8988T (cell line): ENCODE measurements at places on chromosomes 3 and 15.

GRCh38 chr3:157130467-157131251 lies 29.3 kb downstream of the CCNL1 start:
- no peak for DNase-seq

DNA sequence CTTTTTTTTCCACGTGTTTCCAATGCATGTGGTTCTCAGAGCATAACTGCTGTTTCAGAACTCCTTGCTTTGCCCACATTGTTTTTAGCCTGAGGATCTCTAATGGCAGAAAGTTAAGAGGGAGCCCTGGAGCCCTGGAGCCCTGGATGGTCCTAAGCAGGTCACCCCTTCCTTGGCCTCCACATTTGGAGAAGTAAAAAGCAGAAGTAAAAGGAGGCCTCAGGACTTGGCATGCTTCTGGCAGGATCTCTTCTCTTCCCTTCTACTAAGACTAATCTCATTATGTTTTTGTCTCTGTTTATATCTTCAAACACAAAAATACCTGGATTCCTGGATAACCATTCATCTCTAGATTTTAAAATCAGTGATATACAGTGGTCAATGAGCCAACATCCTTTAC lies 50.1 kb downstream of the P2RY1 start:
- DNase-seq, result no peak

GRCh38 chr3:18027161-18027939 lies 284.9 kb upstream of the TBC1D5 start:
- no peak for DNase-seq

GRCh38 chr15:63181648-63182047 lies 7.8 kb upstream of the RAB8B start:
- DNase-seq, result no peak

GRCh38 chr3:39593341-39593740 lies 125.9 kb downstream of the MOBP start:
- no peak for DNase-seq

DNA sequence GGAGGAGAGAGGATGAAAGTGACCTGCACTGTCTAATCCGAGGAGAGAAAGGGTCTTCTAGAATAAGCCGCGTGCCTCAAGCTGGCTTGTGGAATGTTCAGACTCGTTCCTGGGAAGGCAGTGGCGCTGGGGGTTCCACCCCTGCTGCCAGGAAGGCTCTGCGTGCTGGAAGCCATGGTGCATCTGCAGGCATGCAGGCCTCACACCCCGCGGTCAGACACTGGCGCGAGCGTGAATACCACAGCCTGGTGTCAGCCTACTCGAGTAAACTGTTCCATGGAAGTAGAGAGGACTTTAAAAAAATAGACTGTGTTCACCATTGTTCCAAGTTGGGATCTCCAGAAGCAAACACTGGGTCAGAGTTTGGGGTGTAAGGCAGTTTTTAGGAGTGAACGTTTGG lies 25.9 kb upstream of the GABRG3 start:
- no peak for DNase-seq

- no peak for DNase-seq
Measured at GRCh38 chr3:146124126-146124801, 36.7 kb downstream of the PLOD2 start.

- no peak for DNase-seq
Measured at GRCh38 chr15:55917881-55918296, 75.5 kb downstream of the NEDD4 start.

- no peak for DNase-seq
Measured at GRCh38 chr15:89208256-89208655, 13.1 kb downstream of the RLBP1 start.

- DNase-seq, result no peak
Measured at GRCh38 chr3:185822221-185823000, 2.4 kb downstream of the IGF2BP2 start.

- DNase-seq, result no peak
Measured at GRCh38 chr3:170473358-170473757, 54.7 kb downstream of the CLDN11 start.

- DNase-seq, result no peak
Measured at GRCh38 chr15:34717729-34718128, 37.1 kb downstream of the GJD2 start.

DNA sequence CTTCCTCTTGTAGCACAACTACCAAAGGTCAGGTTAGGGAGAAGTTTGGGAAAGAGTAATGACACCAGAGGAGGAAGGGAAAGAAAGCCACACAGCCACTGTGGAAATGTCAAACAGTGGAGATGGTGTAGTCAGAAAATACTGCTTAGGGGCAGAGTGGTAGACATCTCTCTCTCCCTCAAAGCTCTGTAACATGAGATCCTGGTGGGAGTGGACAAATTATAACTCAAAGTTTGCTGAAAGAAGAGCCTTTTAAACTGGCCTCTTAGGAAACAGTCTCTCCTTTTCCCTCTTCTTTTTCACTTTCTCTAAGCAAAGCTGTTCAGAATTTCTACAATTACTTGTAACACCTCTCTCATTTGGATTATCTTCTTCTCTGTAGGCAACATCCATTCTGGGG lies 55.8 kb downstream of the LRRN1 start:
- DNase-seq, result no peak

DNA sequence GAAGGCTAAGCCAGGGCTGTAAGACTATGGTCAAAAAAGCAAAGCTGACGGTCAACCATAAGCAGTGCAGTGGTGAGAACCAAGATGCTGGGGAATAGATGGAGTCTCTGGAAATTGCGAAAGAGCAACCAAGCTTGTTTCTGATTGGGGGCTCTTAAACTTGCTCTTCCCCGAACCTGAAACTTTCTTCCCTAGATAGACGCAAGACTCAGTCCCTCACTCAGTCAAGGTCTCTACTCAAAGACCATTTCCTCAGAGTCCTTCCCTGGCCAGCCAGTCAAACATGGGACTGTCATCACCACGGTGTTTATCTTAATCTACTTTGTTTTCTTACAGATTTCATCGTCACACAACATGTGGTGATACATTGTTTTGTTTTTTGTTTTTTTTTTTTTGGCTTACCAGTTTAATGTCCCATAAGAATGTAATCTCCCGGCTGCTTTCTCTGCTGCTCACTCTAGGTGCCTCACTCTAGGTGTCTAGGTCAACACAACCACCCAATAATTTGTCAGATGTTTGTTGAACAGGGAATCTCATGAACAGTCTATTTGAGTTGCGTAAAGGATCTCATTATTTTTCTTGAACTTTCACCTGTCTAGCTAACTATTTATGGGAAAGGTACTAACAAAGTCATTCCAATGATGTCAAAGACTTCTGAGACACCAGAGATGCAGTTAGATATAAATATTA lies 495.4 kb downstream of the FOXP1 start:
- no peak for DNase-seq

- no peak for DNase-seq
Measured at GRCh38 chr3:146187334-146187950, 26.5 kb upstream of the PLOD2 start.

DNA sequence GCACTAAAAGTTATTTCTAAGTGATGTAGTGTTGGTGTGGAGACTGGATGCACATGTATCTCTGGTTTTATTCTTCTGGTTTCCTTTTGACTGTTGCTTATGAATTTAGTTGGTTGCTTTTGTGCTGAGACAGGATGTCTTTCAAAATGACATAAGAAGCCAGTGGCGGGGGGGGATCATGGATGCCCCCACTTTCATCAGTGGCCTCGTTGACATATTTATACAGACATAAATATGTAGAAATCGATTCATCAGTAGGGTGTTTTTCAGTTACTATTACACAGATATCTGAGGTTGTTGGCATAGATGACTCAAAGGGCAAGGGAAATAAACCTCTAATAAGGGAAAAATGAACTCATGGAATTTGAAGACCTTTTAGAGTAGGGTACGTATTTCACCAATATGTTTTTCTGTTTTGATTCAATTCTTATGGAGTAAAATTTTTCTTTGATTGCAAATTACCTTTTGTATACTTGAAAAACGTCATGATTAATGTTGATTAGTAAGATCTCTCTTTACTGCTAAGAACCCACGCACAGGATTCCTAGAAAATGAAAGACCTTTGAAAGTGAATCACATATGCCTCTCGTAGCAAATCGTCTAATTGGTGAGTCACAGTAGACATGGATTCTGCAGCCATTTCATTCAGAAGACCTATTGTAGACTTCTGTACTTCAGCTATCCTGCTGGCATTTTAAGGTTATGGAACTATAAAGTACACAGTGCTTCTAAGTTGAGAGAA lies 97.4 kb upstream of the RBMS3 start:
- DNase-seq, result no peak
